Tibial artery (tissue), 4 donors: ENCODE measurements at places on chromosomes 3 and 15.

DNA sequence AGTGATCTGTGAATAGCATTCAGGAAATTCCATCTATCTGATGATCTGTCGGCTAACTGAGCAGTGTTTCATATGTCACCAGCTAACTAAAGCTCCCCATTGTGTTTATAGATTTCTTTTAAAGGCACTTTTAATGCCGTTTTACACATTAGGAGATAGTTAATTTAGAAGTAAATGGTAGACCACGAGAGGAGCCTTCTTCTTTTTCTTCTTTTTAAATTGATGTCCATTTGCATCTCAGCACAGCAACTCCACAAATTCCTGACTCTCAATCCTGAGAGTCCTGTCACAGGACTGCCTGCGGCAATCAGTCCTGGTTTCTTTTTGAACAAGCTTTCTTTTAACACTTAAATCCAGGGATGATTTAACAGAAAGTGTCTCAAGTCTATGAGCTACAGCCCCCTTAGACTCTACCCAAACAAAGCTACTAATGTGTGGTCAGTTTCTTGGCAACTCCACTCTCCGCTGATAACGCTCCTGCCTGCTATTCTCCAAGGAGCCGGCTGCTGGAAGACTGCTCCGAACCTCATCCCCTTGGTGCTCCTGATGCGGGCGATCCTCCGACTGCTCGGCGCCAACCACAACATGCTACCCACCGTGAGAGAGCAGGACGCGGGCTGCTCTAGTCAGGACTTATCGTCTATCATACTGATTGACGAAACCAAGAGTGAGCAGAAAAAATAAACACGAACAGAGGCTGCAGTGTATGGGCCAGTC lies 421.4 kb downstream of the MECOM start:
- H3K4me1 ChIP-seq, result no peaks in the 10 kb centered on the region
- H3K4me3 ChIP-seq, result peak overlapping the region; percentile 49
- DNase-seq, result peak; percentile 21
- peak overlapping the region; percentile 53 for H3K27ac ChIP-seq
- no peaks in the 10 kb centered on the region for H3K27me3 ChIP-seq
- no peaks in the 10 kb centered on the region for H3K36me3 ChIP-seq

DNA sequence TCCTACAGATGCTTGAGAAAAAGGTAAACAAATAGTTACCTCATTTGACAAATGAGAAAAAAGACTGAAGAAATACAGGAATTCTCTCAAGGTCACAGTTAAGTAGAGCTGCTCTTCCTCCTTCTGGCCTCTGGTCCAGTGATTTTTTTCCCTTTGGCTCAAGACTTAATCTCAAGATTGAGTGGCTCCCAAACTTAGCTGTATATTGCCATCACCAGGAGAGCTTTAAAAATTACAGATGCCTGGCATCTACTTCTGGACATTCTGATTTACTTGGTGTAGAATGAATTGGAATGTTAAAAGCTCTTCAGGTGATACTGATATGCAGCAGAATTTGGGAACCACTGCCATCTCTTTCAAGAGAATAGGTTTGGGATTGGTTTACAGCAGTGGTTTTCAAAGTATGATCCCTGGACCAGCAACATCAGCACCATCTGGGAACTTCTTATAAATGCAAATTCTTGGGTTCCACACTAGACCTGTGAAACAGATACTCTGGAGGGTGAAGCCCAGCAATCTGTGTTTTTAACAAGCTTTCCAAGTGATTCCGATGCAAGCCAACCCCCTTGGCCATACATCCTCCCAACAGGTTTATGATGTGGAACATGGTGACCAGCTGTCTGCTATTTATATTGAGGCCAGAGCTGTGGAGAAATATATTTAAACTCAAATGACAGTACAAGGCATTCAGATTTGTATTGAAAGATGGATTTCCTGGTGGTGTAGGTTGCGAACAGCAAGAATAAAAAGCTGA lies 333.0 kb upstream of the RARB start:
- no peak overlapping the region for H3K27ac ChIP-seq
- no peak for DNase-seq
- H3K36me3 ChIP-seq, result no peaks in the 10 kb centered on the region
- H3K4me1 ChIP-seq, result no peaks in the 10 kb centered on the region
- no peaks in the 10 kb centered on the region for H3K27me3 ChIP-seq
- H3K4me3 ChIP-seq, result no peak overlapping the region

DNA sequence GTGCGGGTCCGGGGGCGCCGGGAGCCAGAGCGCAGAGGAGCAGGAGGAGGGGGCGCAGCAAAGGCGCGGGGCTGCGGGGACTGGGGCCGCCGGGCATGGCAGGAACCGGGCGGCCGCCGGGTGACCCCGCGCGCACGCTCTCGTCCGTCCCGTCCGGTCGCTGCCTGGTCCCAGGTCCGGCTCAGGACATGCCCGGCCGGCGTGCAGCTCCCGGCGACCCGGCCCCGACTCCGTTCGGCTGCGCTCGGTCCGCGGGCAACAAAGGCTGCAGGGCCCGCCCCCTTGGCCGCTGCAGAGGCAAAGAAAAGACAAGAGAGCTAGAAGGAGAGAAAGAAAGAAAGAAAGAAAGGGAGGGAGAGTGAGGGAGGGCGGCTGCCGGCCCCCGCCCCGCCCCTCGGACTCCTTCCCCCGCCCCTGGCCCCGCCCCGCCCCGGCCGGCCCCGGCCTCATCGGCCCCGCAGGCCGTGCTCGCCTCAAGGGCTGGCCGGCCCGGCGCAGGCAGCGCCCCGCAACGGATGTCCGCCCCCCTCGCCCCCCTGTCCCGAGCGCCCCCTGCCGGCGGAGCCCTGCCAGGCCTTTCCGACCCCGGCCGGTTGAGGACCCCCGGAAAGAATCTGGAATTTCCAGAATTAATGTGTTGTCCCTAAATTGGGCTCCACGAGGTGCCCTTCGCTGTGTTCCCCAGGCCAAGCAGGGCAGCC lies at the start of gene ADAMTS7:
Gene ADAMTS7 (minus strand): TSS at position 341 of the 701 bp plus-strand sequence. CDS start 244 bp downstream, at position 97.
- peak; percentile 58 for DNase-seq
- H3K4me3 ChIP-seq, result peak within 1 kb of the TSS; percentile 80
- no peaks in the 10 kb centered on the region for H3K36me3 ChIP-seq
- H3K27me3 ChIP-seq, result no peaks in the 10 kb centered on the region
- H3K27ac ChIP-seq, result peak within 1 kb of the TSS; percentile 73
- peaks cover 21% of the 10 kb centered on the region for H3K4me1 ChIP-seq

DNA sequence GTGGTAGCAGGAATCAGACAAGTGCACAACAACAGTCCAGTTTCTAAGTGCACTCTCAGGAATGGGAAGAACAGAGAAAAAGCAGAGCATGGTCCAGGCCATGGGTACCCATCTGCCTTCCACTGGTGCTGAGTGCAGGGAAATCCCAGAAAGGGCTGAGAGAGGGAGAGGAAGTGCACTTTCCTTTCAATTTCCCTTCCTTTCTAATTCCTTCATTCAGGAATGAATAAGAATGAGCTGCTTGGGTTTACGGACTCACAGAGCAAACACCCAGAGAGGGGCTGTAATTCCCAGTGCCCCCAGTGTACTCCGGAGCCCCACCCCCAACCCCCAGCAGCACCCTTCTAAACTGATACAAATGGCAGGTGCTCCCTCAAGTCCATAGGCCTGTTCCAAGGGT lies 300.6 kb downstream of the FOXP1 start:
- no peaks in the 10 kb centered on the region for H3K27me3 ChIP-seq
- no peaks in the 10 kb centered on the region for H3K4me1 ChIP-seq

DNA sequence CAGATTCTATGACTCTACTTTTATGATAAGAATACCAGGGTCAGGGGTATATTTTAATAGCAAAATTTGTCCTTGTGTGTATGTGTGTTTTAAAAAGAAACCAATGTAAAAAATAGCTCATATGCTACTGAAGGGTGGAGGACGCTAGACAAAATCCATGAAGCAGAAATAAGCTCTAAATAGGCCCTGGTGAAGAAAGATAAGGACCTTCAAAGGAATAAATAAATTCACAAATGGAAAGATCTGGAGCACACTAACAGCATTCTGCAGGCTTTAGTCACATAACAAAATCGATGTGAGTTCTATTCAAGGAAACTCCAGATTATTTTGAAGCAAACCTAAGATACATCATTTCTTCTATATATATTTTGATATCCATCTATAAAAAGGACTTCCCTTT lies 27.2 kb upstream of the ATP11B start:
- no peaks in the 10 kb centered on the region for H3K36me3 ChIP-seq
- no peak overlapping the region for H3K4me3 ChIP-seq
- no peak overlapping the region for H3K27ac ChIP-seq
- H3K27me3 ChIP-seq, result no peaks in the 10 kb centered on the region
- H3K4me1 ChIP-seq, result no peaks in the 10 kb centered on the region

DNA sequence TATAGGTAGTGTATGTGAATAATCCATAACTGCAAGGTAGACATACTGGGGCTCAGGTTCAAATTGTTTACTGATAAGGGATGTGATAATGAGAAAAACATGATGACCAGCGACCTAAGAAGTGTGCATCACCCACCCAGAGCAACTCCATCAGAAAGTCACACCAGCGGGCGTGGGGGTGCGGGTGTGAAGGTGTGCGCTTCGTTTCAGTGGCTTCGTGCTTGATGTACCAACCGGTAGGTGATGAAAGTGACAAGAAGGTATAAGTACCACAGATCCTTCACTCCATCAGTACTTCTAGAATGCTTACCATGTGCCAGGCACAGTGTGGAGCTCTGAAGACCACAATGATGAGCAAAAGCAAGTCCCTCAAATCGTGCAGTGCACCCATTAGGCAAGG lies 11.2 kb downstream of the ANP32A start:
- no peak overlapping the region for H3K4me3 ChIP-seq
- DNase-seq, result no peak
- H3K4me1 ChIP-seq, result no peaks in the 10 kb centered on the region
- H3K36me3 ChIP-seq, result peaks cover 6% of the 10 kb centered on the region

DNA sequence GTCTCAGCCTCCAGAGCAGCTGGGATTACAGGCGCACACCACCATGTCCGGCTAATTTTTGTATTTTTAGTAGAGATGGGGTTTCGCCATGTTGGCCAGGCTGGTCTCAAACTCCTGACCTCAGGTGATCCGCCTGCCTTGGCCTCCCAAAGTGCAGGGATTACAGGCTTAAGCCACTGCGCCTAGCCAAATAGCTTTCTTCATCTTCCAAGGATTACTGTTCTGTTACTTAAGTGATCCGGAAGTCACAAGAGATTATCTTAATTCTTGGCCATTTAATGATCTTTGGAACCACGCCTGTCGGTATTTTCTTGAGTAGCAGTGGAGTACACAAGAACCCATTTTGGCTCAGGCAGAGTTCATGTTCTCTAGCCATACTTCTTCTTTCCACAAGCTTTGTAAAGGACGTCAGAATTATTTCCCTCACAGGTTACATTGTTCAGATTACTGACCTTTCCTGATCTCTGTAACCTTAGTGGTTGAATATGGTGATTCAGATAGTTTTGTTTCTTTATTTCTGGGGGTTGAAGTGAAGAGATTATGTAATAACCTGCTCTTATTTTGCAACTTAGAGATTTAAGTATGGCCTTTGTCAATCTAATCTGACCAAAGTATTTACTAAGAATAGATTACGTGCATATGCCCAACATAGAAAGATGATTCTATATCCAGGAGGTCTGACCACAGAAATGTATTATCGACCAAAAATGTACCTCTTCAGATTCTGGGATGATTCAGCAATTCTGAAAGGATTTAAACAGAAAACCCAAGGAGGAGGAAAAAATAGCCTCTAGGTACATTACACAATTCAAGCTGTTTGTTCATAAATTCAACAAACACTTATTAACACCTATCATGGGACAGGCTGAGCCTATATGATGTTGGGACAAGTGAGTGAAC lies 132.2 kb downstream of the GREM1 start:
- DNase-seq, result no peak
- no peak overlapping the region for H3K27ac ChIP-seq
- H3K4me1 ChIP-seq, result no peaks in the 10 kb centered on the region
- H3K36me3 ChIP-seq, result no peaks in the 10 kb centered on the region
- no peak overlapping the region for H3K4me3 ChIP-seq

GRCh38 chr3:124372775-124373174 lies 357.5 kb upstream of the UMPS start:
- DNase-seq, result no peak
- no peaks in the 10 kb centered on the region for H3K27me3 ChIP-seq
- H3K36me3 ChIP-seq, result no peaks in the 10 kb centered on the region
- H3K4me3 ChIP-seq, result no peak overlapping the region
- no peaks in the 10 kb centered on the region for H3K4me1 ChIP-seq

DNA sequence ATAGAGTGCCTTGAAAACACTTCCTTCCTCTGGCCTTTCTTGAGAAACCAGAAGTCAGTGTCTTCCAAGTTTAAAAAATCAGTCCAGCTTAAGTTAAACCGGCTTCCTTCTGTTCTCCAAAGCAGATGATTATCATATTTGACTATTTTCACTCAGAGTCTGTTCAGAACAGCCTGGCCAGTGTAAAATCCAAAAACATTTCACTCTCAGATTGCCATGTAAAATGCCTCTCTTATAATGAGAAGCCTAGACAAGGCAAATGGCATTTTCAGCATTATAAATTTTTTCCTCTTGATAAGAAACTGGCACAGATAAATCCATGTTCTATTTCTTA lies 193.5 kb downstream of the TNIK start:
- H3K4me1 ChIP-seq, result peaks cover 17% of the 10 kb centered on the region
- H3K27me3 ChIP-seq, result no peaks in the 10 kb centered on the region
- no peak for DNase-seq

DNA sequence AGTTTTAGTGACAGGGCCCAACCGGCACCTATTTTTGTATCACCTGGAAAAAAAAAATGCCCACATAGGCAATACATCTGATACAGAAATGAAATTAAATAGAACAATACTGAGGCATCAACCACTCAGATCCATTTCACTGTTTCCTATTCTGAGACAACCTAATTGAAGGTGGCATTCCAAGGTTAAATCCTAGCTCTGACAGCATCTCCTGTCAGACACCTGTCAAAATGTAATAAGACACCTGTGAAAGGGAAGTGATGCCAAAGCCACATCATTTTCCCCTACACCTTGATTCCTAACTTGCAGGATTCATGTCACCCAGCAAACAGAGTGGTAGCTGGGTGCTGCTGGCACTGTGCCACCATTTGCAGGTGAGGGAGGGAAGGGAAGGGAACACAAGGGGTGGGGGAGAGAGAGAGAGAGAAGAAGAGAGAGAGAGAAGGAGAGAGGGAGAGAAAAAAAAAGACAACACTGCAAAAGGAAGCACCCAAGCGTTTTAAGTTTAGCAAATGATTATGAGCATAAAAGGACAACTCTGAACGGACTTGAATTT lies 1044.6 kb upstream of the CFAP20DC start:
- H3K36me3 ChIP-seq, result no peaks in the 10 kb centered on the region
- DNase-seq, result no peak
- H3K27me3 ChIP-seq, result no peaks in the 10 kb centered on the region
- H3K27ac ChIP-seq, result no peak overlapping the region
- H3K4me3 ChIP-seq, result no peak overlapping the region

- H3K4me3 ChIP-seq, result no peak overlapping the region
- H3K4me1 ChIP-seq, result peaks cover 9% of the 10 kb centered on the region
- peak overlapping the region; percentile 46 for H3K27ac ChIP-seq
- no peaks in the 10 kb centered on the region for H3K27me3 ChIP-seq
- DNase-seq, result no peak
Measured at GRCh38 chr3:15781637-15782402, 16.0 kb downstream of the ANKRD28 start.
